ENCODE measurements at places on chromosomes 7 and 10. TPM values are rescaled to one million over a fixed set of nuclear protein-coding genes. Genes with fewer than 3 reads are reported as not detected.

The ADARB2 gene
- total RNA-seq: 20.6 TPM

The FFAR4 gene
- total RNA-seq: not detected

The ACTL6B gene
- total RNA-seq: 95.2 TPM

The SVIL gene
- total RNA-seq: 117 TPM

The VGF gene
- 8.4 TPM for total RNA-seq

The OPTN gene
- total RNA-seq: 90.6 TPM

The CAMK2B gene
- 55.1 TPM for total RNA-seq

The SNCG gene
- 431 TPM for total RNA-seq

Measured in glutamatergic neuron (in vitro differentiated cells).